Stimulated activated CD4-positive, alpha-beta T cell treated with anti-CD3 and anti-CD28 coated beads, Interleukin-2, amount 100 ng/mL, for 24 hours (primary cell): ENCODE measurements at places on chromosomes 6 and 20.

DNA sequence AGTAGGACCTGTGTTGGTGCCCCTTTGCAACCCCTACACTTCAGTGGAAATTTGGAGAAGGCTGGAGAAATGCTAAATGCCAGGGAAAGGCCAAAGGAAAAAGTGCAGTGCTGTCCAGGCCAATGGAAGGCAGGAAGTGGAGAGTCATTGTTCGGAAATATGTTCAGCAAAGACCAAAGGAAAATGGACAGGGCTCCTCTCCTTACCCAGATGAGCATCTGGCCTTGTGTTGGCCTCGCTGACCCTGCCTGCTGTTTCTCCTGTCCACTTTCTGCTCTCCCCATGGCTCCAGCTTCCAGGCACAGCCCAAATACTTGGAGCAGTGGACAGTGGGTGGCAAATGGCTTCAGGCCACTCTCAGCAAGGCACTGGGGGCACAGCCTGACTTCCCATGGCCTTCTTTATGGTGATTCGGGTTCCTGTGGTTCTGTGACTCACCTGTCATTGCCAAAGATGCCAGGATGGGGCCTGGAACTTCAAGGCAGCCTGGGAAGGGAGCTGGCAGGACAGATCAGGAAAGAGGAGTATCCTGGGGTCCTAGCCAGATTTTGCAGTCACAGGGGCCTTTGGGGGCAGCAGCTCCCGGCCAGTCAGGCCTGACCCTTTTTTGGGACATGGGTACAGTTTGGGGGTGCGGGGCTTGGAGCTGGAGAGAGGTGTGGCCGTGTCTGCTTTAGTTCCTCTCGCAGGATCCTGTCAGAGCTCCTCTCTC lies 190.9 kb upstream of the SLC24A3 start:
- DNase-seq: no peak

GRCh38 chr6:158895661-158896060 lies 76.5 kb upstream of the EZR start:
- DNase-seq: no peak

DNA sequence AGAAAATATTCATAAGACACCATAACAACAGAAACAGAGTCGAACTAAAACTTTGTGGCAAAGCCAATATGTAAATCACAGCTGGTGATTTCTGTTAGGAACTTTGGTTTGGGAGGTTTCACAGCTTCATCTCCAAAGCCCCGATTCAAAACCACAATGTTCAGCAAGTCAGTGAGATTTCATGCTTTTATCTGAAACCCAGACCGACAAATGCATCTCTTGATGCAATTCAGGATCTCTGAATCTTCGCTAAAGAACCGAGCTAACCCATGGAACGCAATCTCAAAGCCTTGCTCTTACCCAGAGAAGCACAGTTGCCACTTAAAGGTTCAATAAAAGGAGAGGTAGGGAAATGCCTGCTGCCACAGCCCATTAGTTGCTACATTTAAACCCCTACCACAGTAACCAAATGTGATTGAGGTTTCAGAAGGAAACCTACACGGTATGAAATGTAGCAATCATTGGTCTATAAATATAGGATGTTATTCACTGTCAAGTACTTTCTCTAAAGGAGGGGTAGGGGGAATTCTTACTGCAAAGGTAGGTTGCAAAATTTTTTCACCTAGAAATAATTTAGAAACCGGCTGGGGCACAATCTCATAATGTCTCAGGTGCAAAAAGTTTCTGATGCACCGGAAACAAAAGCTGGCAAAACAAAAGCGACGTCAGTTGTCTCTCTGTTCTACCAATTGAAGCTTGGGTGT lies 381.0 kb upstream of the ARID1B start:
- DNase-seq: no peak

DNA sequence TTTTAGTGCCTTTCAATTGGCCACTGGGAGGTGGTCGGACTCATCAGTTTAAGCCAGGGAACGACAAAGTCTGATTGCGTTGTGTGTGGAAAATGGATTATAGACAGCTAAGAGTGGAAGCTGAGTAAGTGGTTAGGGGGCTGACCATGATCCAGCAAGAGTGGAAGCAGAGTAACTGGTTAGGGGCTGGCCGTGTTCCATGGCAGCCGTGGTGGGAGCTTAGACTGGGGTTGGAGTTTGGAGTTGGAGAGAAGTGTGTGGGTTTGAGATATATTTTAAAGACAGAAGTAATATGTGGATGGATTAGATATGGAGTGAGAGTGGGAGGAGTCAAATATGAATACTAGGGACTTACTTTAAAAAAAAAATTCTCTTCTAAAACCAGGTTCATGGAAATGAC lies 41.7 kb downstream of the LRRN4 start:
- no peak for DNase-seq
